SK-N-MC (cell line): ENCODE measurements at places on chromosomes 7 and 10.

DNA sequence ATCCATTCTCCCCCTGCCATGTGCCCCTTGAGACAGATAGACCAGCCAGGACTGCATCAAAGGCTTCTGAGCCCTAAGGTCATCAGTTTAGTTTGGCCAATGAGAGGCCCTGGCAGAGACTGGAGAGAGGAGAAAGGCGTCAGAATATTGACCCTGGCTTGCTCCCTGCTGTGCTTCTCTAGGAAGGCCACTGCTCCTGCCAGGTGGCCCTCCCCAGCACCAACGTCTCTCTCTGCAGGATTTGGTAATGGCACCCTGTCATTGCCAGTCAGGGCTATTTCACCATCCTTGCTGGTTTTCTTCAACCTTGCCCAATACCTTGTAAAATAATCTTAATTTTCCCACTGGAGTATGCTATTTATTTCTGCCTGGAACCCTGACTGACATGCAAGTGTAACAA is 38.8 kb upstream of the ZRANB1 start:
- no peak for DNase-seq

DNA sequence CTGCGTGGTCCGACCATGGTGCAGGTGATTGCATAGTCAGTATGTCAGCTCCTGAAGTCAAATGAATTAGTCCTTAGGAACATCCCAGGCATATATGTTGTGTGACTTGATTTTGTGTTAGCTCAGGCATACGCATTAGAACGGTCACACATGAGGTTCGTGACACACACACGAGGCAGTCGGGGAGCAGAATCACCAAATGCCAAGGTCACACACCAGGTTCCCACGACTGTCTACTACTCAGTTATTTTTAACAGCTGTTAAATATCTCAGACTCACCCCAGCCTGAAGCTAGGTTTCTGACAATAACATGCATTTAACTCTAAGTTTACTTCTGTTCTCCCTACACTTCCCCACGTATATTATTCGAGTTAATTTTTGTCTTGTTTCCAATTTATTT is 54.8 kb downstream of the DYNC2I1 start:
- no peak for DNase-seq

- DNase-seq, result no peak
Measured at GRCh38 chr7:27240015-27240731, 2.4 kb upstream of the EVX1 start.

DNA sequence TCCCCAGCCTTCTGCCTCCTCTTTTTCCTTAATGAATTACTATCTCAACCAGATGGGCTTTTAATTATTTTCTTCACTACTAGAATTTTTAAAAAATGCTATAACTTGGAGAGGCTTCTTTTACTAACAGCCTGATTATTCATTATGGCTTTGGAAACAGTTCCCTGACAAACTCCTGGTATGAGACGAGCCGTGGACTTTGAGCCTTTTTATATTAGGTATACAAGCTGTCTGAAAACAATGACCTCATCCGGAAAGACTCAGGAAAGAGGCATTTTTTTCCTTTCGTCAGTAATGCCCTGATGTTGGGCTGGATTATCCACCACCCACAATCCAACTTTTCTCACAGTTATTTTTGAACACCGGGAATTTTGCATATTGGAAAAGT is 26.7 kb upstream of the ABLIM1 start:
- no peak for DNase-seq

DNA sequence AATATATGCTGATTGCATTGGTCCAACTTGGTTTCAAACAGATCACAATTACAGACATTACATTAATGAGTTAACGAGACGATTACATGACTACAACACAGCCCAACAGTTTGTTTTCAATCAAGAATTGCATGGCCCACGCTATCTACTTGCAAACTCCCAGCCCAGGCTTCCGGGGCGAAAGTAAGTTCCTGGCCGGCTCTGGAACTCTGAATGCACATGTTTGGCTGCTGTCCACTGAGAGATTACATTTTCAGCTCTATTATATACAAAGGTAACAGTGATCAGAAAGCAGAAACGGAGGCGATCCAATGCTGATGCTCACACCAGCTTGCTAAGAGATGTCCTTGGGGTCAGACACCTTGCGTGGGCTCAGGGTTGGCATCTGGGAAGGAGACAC is 206.3 kb downstream of the FANK1 start:
- no peak for DNase-seq
